ENCODE measurements at places on chromosomes 5 and 9. TPM values are rescaled to one million over a fixed set of nuclear protein-coding genes. Genes with fewer than 3 reads are reported as not detected.

DNA sequence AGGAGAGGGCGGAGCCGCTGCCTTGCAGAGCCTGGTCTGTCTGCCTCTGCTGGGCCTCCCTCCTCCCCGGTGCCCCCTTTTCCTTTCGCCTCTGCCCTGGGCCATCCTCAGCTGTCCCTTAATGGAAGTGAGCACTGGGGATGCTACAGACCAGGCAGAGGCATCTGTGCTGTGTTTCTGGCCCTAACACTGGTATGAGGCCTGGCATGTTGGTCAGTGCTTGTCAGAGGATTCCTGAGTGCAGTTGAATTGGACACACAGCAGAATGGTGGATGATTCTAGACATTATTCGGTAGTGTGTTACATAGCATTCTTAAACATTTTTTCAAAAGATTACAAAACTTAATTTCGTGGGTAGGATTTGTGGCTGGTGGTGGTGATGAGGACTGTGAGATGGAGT, 88.6 kb downstream of the EHMT1 start:
- H3K4me3 ChIP-seq, result no peak overlapping the region
- H3K27me3 ChIP-seq, result no peaks in the 10 kb centered on the region
- DNase-seq, result no peak
- H3K36me3 ChIP-seq, result peaks cover 28% of the 10 kb centered on the region

GRCh38 chr5:15387931-15388524, 112.0 kb upstream of the FBXL7 start:
- peaks cover 4% of the 10 kb centered on the region for H3K27me3 ChIP-seq
- H3K36me3 ChIP-seq, result no peaks in the 10 kb centered on the region
- H3K27ac ChIP-seq, result no peak overlapping the region
- no peak overlapping the region for H3K4me3 ChIP-seq
- DNase-seq, result no peak
- no peaks in the 10 kb centered on the region for H3K4me1 ChIP-seq

TERT gene
- total RNA-seq, result 13.1 TPM

GRCh38 chr5:135482381-135482933, 30.3 kb upstream of the TIFAB start:
- H3K4me1 ChIP-seq, result no peaks in the 10 kb centered on the region
- H3K27me3 ChIP-seq, result peaks cover 21% of the 10 kb centered on the region

DNA sequence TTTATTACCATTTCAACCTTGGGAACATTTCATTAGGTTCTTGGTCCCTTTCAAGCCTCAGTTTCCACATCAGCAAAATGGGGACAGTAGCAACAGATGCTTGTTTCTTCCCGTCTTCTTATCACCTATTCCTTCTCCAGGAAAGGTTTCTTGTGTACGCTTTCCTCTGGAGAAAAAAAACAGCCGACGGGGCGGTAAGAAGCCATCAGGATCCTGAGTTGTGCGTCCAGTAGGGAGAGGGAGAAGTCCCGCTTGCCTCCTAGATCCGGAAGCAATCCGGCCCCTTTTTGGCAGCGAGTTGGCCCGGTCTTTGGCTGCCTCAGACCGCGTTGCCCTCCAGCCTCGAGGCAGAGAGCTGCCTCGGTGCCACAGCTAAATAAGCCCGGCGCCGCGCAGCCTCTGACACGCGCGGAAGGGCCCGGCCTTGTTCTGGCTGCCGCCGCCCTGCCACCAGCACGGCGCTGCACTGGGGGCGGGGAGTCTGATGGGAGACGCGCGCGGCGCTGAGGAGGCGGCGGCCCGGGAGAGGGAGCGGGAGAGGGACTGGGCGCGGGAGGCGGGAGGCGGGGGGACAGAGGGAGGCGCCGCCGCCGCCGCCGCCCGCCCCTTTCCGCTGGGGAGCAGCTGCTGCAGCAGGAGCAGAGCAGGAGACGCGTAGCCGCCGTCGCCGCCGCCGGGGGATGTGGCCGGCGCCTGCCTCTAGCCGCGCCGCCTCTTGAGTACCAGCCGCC, at the start of gene SLC44A1:
Gene SLC44A1 (plus strand): TSS at position 649 of the 731 bp plus-strand sequence. CDS start 218 bp downstream, outside the sequence.
- no peaks in the 10 kb centered on the region for H3K36me3 ChIP-seq
- DNase-seq, result peak; percentile 95
- peak within 1 kb of the TSS; percentile 83 for H3K4me3 ChIP-seq

GRCh38 chr5:140054086-140054689, 11.1 kb upstream of the NRG2 start:
- H3K36me3 ChIP-seq, result no peaks in the 10 kb centered on the region
- H3K4me1 ChIP-seq, result no peaks in the 10 kb centered on the region
- H3K27me3 ChIP-seq, result peaks cover 8% of the 10 kb centered on the region
- no peak overlapping the region for H3K27ac ChIP-seq

- peaks cover 46% of the 10 kb centered on the region for H3K36me3 ChIP-seq
- H3K4me3 ChIP-seq, result no peak overlapping the region
- no peaks in the 10 kb centered on the region for H3K27me3 ChIP-seq
These were observed 137.5 kb downstream of the AP3B1 start for GRCh38 chr5:78157001-78157400.

DNA sequence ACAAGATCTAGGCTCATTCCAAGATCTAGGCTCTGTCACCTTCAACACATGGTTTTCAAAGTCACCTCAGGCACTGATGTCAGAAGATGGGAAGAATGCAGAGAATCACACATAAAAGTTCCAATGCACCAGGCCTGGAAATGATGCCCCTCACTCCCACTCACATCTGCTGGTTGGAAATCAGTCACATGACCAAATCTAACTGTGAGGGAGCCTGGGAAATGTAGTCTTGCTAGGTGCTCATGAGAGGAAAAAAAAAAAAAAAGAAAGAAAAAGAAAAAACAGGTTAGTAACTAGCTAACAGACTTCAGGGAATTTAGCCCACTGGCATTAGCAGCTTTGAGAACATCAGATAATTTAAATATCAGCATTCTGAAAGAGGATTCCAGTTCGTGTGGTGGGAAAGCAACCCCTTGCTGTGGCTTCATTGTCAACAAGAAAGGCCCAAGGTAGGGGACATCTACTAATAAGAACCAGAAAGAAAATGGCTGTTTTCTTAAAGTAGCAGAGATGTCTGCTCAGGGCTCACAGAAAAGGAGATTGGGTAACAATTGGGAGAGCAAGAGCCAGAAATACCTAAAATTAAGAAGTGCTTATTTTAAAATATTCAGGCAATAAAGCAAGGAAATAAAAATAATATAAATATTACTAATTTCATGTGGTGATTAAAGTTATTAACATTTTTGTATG, 614.3 kb downstream of the ACTL7B start:
- no peaks in the 10 kb centered on the region for H3K4me1 ChIP-seq
- H3K4me3 ChIP-seq, result no peak overlapping the region
- H3K27me3 ChIP-seq, result no peaks in the 10 kb centered on the region
- H3K36me3 ChIP-seq, result no peaks in the 10 kb centered on the region
- no peak for DNase-seq
- H3K27ac ChIP-seq, result no peak overlapping the region

DNA sequence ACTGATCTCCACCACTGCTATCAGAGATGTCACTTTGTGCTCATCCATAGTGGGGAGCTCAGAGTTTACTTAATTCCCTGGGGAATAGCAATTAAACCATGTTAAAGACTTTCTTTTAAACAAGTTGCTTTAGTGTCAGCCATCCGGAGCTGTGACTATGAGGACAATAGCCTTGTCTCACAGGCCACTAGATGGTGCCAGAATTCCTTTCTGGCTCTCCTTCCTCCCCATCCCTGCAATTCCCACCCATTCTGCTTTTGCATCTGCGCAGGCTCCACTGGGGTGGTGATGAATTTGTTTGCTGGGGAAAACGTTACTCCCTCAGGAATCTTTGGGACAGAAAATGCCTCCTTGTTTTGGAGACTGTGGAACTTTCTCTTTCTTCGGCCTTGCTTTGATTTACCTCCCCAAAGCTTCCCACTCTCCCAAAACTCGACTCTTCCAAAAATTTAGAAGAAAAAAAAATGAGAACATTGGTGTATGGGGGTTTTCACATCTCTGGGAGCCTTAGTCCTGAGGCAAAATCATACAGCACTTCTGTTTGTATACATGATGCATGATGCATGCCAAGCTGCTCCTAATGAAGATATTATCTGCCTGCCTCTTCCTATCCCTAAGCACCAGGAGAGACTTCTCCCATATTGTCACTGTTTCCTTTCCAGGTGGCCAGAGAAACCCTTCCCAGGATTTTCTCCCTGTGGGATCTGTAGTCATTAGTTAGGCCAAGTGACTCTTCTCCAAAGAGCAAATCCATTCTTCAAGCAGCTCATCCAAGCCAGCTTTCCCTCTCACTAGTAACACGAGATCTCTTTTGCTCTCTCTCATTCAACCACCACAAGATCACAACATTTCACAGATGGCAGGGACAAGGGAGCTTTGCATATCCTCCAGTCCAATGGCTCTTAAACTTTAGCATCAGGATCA, 466.1 kb downstream of the TLR4 start:
- no peak overlapping the region for H3K27ac ChIP-seq
- H3K36me3 ChIP-seq, result no peaks in the 10 kb centered on the region
- no peaks in the 10 kb centered on the region for H3K4me1 ChIP-seq
- no peak overlapping the region for H3K4me3 ChIP-seq
- H3K27me3 ChIP-seq, result peaks cover 7% of the 10 kb centered on the region
- DNase-seq, result peak; percentile 5

KCNN2 gene
- total RNA-seq, result not detected

BICD2 gene
- 12.0 TPM for total RNA-seq

GRCh38 chr5:180830253-180831138, 27.9 kb upstream of the MGAT1 start:
- peaks cover 44% of the 10 kb centered on the region for H3K4me1 ChIP-seq
- H3K27ac ChIP-seq, result peak overlapping the region; percentile 98
- H3K4me3 ChIP-seq, result peak overlapping the region; percentile 96
- H3K27me3 ChIP-seq, result no peaks in the 10 kb centered on the region
- peaks cover 28% of the 10 kb centered on the region for H3K36me3 ChIP-seq

- no peak overlapping the region for H3K27ac ChIP-seq
- H3K4me3 ChIP-seq, result no peak overlapping the region
- no peak for DNase-seq
- H3K27me3 ChIP-seq, result peaks cover 5% of the 10 kb centered on the region
- H3K4me1 ChIP-seq, result no peaks in the 10 kb centered on the region
These were observed 298.8 kb downstream of the ASTN2 start for GRCh38 chr9:117116084-117116483.

DNA sequence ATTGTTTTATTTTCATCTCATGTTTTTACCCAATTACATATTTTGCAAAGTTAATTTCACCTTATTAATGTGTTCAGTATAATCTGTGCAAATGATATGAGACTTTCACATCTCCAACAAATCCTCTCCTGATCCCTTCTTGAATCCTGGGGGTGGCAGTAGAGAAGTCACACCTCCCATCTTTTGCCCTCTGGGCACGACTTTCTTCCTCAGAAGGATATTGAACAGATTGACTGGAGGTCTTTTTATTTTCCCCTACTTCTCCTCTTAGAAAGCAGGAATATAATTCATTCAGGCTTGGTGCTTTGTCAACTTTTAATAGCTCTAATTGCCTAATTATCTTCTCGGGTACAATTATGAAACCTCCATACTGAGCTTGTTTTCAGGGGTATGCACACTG, 1037.1 kb upstream of the NUDT12 start:
- H3K27me3 ChIP-seq, result no peaks in the 10 kb centered on the region
- no peak overlapping the region for H3K4me3 ChIP-seq
- DNase-seq, result no peak

GRCh38 chr9:93978551-93978950, 23.4 kb upstream of the BARX1 start:
- H3K36me3 ChIP-seq, result no peaks in the 10 kb centered on the region
- H3K4me1 ChIP-seq, result no peaks in the 10 kb centered on the region
- no peak overlapping the region for H3K4me3 ChIP-seq
- H3K27me3 ChIP-seq, result peaks cover 22% of the 10 kb centered on the region
- H3K27ac ChIP-seq, result no peak overlapping the region

DNA sequence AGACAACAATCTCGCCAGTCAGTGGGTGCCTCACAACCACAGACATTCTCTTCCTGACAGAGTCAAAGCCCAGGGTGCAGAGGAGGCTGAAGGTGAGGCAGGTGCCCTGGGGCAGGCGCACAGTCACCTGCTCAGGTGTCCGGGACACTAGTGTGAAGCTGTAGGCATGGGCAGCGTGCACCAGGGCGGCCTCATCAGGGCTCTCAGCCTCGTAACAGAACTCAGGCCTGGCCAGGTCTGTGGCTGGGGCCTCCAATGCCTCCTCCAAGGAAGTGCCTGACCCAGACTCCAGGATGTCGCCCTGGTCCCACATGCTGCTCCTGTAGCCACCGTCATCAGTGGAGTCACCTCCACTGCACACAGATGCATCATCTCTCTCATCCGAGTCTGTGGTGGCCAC, 198.7 kb downstream of the PTTG1 start:
- H3K4me3 ChIP-seq, result no peak overlapping the region
- DNase-seq, result no peak
- no peaks in the 10 kb centered on the region for H3K36me3 ChIP-seq
- peaks cover 6% of the 10 kb centered on the region for H3K27me3 ChIP-seq

DNA sequence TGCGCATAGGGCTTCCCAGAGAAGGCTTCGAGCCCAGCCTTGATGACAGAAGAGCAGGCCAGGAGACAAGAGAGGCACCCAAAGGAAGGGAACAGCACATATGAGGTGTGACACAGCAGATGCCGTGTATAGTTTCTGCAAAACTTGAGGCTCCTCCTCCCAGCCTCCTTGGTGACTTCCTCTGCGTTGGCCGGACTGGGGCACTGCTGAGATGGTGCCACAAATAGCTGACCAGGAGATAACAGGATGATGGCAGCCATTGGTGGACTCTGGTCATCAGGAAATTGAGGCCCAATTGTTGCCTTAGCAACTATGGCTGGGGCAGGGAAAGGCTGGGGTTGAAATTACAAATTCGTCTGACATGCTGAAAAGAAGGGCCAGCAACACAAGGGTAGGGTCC, 4.8 kb upstream of the ZNF79 start:
- peaks cover 15% of the 10 kb centered on the region for H3K4me1 ChIP-seq
- peaks cover 2% of the 10 kb centered on the region for H3K36me3 ChIP-seq
- no peak for DNase-seq

TAF11L5 gene
- not detected for total RNA-seq

- H3K4me1 ChIP-seq, result peaks cover 7% of the 10 kb centered on the region
- H3K4me3 ChIP-seq, result no peak overlapping the region
- peaks cover 2% of the 10 kb centered on the region for H3K36me3 ChIP-seq
- H3K27me3 ChIP-seq, result no peaks in the 10 kb centered on the region
These were observed 76.0 kb downstream of the ARL15 start for GRCh38 chr5:54234304-54234933.

DNA sequence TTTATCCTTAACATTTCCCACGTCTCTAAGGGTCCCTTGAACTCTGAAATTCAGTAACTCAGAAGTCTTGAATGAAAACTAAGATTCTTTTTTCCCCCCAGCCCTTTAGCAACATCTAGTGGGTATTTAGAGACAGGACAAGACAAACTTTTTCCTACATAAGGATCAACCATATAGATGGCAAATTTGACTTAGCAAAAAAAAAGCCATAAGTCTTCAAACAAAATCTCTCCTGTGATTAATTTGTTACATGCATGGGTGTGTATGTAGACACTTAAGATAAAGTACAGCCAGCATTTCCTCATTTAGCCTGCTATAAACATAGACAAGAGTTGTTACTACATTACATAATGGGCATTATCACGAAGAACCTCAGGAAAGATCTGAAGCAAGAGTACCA, 29.1 kb upstream of the ANKRD31 start:
- no peak for DNase-seq
- H3K4me3 ChIP-seq, result no peak overlapping the region
- no peaks in the 10 kb centered on the region for H3K36me3 ChIP-seq
- no peaks in the 10 kb centered on the region for H3K4me1 ChIP-seq
- H3K27me3 ChIP-seq, result no peaks in the 10 kb centered on the region
- H3K27ac ChIP-seq, result no peak overlapping the region

Measured in activated naive CD4-positive, alpha-beta T cell treated with anti-CD3 and anti-CD28 coated beads for 36 hours (primary cell).